ENCODE measurements at places on chromosomes 5 and 9.

DNA sequence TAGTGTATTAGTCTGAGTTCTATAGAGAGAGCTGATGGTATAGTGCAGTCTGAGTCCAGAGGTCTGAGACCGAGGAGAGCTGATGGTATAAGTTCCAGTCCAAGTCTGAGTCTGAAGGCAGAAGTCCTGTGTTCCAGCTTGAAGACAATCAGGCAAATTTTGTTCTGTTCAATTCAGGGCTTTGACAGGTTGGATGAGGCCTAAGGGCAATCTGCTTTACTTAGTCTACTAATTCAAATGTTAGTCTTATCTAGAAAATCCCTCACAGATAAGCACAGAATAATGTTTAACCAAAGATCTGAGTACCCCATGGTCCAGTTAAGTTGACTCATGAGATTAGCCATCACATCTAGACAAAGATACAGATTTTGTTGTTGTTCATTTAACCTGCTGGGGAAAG is 303.0 kb upstream of the KLF4 start:
- no peak for DNase-seq

DNA sequence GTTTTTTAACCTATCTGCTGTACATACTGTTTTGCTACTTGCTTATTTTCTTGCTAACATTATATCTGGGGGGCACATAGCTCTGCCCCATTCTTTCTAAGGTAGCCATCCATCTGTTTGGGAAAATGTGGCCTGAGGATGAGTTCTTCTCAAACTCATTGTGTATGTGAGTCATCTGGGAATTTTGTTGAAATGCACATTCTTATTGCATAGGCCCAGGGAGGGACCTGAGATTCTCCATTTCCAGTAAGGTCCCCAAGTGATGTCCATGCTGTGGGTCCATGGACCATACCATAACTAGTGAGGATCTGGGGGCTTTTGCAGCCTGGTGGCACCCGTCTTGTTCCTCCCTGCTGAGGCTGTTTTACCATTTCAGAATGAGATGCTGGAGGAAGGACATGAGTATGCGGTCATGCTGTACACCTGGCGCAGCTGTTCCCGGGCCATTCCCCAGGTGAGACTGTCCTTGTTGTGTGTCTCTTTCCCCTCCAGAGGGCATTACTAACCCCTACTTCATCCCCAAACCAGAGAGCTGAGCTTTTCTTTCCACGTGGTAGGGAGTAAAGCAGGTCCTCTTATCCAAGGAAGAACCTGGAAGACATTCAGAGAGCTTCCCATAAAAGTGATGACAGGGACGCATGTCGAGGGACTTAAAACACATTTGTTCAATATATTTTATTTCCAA is 28.6 kb downstream of the CYFIP2 start:
- no peak for DNase-seq

GRCh38 chr5:34803974-34804732 is 34.8 kb upstream of the TTC23L start:
- DNase-seq = no peak

DNA sequence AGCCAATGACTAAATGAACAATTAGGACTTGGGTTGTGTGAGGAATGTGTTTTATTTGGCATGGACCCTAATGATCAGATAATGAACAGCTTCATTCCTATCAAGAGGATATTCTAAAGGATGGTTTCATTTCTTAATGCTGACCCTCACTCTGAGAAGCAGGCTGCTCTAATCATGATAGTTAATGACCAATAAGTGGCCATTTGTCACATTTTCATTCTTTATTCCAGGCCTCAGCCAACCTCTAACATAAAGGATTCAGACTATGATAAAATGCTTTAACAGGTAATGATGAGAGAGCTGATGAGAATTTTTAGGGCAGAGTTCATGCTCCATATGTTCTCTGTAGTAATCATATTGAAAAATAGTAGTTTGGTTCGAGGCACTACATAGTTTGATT is 301.5 kb upstream of the ARRDC3 start:
- no peak for DNase-seq

DNA sequence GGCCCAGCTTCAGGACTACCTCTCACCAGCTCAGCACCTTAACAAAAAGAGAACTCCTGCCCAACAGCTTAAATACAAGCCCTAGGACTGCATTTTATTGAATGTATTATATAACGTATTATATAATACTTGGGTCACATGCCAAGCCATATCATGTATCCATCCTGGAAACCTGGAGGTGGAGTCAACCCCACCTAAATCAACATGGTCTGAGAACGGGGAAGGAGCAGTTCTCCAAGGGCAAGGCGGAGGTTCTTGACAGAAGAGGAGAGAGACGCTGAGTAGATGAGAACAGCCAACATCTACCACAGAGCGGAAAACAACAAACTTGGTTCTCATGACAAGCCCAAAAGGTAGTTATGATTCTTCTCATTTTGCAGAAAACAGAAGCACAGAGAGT is 163.4 kb downstream of the FGF18 start:
- no peak for DNase-seq

GRCh38 chr5:166262395-166262794 is 2029.0 kb upstream of the WWC1 start:
- no peak for DNase-seq

GRCh38 chr5:139667001-139667729 is 19.0 kb downstream of the CXXC5 start:
- DNase-seq = no peak

GRCh38 chr5:55894135-55894534 is 43.0 kb downstream of the IL31RA start:
- no peak for DNase-seq

GRCh38 chr9:136143215-136144001 is 24.7 kb upstream of the TMEM250 start:
- DNase-seq = no peak

DNA sequence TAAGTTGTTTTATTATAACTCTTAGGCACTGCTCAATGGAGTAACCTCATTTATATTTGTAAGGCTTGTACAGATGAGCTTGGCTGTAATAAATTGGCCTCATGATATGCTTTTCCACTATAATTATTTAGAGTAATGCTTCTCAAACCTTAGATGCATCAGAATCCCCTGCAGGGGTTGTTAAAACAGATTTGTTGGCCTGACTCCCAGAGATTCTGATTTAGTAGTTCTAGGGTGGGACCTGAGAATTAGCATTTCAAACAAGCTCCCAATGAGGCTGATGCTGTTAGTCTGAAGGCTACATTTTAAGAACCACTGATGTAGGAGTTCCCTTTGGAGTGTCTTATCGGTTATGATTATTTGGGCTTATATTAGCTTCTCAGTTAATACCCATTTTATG is 38.2 kb upstream of the ARSB start:
- DNase-seq = no peak

- DNase-seq = no peak
Measured at GRCh38 chr5:152218694-152219093, 186.4 kb downstream of the NMUR2 start.

DNA sequence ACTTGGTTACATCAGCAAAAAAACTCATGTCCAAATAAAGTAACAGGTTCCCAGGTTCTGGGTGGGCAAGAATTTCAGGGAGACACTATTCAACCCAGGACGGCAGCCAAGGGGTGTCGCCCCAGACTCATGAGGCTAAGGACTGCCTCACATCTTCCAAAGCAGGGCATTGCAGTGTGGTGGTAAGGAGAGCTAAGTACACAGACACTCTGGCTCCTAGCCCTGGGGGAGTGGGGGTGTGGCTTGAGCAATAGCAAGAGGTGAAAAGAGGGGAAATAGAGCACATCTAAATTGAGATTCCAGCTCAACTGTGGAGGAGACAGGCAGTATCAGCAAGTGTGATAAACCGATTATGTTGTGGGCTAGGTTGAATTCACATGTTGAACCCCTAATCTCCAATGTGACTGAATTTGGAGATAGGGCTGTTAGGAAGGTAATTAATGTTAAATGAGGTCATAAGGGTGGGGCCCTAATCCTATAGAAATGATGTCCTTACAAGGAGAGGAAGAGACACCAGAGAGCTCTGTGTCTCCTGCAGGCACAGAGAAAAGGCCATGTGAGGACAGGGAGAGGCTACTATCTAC is 49.9 kb upstream of the MARCHF11 start:
- no peak for DNase-seq

DNA sequence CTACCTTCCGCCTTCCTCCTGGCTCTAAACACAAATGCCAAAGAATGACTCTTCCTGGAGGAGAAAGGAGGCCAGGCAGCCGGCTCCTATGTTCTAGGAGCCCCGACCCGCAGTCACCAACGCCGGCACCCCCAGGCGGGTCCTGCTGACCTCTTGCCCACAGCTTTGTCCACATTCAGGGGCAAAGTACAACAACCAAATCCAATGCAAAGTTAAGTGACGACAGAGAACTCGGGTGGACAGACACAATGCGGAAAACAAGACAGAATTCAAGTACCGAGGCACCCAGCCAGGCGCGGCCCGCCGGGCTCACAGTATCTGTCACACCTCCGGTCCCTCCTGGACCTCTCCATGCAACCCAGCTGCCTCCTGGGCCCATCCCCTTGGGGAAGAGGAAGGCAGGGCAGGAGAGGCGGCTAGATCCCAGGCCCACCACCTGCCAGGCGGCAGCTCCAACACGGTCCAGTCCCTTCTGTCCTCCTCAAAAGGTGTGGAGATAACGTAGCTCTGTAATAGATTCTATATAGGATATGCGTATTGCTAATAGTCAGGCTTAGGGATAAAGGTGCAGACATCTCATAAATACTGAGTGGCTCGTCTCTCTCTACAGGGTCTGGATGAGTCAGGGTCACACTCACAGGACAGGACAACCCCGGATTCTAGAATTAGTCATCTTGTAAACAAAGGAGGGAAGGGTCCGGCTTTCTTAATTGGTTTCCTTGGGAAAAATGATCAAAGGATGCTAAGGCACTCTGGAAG is 46.9 kb upstream of the UBAC1 start:
- no peak for DNase-seq

DNA sequence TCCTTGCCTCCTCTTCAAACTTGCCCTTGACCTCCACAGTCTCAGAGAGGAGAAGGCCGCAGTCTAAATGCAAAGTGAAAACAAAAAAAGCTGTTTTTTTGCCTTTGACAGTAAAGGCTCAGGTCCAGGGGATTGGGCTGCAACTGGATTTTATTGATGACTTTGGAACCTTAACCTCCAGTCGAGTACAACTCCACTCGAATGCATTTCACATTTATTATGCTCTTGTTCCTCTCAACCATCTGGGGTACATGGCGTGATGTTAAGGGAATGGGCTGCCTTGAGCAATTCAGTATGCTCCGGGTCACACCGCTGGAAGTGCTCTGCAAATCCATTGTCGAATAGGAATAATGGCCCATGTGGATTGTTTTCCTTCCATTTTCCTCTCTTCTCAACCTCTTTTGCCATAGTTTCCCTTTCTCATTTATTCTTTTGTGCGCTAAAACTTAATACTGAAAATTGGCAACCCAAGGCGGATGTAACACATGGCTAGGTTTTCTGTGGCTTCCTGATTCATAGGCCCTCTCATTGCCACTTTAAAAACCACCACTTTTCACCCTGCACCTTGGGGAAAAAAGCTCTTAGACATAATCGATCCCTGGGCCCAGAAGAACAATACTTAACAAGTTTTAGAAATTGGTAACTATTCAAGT is 34.3 kb downstream of the ITK start:
- DNase-seq = no peak

DNA sequence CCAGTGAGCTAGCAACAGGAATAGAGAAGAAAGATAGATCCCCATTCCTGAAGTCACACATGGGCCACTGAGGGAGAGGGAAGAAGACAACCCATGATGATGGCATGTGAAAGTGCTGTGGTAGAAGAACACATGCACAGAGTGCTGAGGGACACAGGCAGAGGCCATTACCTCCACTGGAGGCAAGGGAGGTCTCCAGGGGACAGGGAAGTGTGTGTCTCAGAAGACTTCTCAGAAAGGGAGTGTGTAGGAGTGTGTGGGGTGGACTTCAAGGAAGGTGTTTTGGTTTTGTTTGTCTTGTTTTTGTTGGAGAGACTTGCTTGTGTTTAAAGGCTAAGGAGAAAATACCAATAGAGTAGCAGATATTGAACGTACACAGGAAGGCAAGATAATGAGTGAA is 77.0 kb upstream of the SMARCA2 start:
- DNase-seq = no peak

DNA sequence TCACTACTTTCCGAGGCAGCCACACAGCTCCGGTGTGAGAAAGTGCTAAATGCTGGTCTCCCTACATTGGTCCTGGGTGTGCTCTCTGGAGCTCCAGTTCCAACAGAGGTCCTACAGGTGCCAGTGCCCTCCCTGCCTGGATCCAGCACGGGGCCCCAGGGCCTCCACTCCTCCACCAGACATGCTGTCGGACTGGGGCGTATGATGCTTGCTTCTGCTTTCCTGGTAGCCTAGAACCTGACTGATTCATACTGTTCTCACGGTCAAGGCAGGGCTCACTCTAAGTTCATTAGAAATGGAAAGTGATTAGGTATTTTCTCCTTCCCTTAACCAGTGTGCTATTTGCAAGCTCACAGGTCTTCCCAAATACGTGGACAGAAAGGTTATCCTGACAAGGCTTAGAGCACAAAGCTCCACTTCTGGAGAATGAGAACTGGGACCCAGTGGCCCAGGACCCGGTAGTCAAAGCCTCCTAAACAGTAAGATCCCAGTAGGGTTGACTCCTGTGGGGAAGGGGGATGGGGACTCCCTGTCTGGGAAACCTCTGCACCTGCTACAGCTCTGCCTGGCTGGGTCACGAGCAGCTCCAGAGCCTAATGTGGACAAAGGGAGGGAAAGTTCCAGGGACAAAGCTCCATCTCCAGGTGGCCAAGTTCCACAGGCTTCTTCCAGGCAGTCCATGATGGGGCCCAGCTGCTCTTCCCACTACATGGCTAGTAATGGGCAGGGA is 98.1 kb downstream of the PAX5 start:
- DNase-seq = no peak

DNA sequence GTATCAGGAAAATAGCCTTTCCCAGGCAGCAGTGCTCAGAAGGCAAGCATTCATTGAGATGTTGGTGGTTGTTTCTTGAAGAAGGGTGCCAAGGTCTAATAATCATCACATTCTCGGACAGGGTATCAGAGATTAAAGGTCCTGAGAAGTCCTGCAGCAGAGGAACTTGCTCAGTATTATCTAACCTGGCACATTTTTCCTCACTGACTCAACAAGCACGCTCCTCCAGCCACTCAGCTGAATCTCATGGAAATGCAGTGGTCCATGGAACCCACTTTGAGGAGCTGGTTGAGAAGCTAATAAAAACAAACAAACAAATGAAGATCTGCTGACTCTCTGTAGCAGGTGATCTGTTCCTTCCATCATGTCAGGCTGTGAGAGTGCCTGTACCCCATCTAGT is 35.3 kb upstream of the ICE1 start:
- no peak for DNase-seq

DNA sequence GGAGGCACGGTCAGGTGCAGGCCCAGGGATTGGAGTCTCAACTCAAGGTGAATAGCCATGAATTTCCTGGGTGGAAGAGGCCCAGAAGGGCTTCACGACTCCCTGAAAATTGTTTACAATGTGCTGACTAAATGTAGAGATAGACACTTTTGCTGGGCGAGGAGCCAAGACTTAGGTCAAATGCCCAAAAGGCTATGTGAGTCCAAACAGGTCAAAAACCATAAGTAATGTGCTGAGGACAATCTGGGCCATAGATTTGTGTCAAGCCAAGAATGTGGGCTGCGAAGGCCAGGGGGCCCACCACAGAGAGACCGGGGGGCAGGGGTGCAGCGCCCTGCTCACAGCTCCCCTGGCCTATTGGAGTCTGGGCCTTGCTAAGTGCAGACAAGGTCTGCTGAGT is 197.8 kb downstream of the HSPA4 start:
- DNase-seq = no peak

All from GM04503 (cell line).